ENCODE measurements at places on chromosomes 1 and 21.

GRCh38 chr1:195294911-195295310 is 1313.3 kb downstream of the KCNT2 start:
- DNase-seq = no peak

DNA sequence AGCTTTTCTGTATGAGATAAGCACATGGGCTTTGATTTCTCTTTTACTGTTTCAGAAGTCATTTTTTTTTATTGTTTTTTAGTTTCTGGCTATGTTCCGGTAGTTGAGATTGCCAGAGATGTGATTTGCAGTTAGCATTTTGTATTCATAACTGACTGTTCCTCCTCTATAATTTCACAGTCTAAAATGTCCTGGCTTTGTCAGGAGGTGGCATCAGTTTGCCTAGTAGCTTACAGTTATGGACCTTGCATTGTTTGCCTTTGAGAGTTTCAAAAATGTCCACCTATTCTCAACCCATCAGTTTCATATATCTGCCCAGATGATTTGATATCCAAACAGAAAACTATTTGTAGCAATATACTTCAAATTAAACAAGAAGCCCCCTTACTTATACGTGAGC is 39.5 kb upstream of the ST6GALNAC3 start:
- DNase-seq = no peak

DNA sequence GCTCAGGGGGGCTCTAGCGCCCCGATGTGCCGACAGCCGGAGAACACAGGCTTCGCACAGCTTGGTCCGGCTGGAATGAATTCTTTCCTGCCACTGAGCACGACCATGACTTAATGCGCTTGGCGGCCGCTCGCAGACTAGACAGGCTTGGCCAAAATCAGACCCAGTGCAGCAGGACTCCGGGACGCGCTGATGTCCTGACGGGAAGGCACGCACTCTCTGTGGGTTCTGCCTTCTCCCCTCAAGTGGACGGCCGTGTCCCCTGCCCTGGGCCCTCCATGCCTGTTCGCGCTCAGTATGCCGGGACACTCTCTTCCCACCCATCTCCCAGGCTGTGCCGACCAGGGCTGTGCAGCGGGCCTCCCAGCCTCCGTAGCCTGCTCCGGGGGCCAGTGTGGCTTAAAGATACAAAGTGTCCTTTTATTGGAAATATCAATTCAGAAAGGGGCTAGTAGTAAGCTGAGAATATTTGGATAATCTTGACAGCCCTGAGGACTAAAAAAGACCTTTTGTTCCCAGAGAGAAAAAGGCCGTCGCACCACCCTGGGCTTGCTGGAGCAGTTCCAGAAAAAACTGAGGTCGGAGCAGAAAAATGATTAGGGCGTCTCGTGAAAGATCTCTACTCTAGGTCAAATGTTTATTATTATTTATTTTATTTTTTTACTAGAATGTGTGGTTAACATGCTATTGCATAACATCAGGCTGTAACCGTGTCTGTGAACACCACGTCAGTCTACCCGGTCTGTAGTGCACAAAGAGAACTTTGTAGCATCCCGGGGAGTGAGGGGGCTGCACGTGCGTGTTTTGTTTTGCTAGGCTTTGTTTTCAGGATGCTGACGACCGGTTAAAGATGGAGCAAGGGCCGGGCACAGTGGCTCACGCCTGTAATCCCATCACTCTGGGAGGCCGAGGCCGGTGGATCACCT is 88.1 kb upstream of the ARHGEF16 start:
- DNase-seq = no peak

GRCh38 chr1:182444497-182444896 is 5.4 kb upstream of the RGSL1 start:
- DNase-seq = no peak

DNA sequence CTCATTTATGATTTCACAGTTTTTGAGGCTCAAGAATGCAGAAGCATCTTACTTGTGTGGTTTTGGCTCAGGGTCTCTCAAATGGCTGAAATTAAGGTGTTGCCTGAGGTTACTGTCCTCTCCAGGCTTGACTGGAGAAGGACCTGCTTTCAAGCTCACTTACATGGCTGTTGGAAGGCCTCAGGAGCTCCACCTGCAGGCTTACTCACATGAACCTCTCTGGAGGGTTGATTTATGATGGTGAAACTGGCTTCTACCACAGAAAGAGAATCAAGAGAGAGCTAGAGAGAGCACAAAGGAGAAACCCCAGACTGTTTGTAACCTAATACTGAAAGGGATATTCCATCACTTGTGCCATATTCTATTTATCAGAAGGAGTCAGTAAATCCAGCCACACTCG is 6.2 kb upstream of the KCNK2 start:
- no peak for DNase-seq

- DNase-seq = no peak
Observed at GRCh38 chr1:197399755-197400521, 131.9 kb downstream of the CRB1 start.

- no peak for DNase-seq
Observed at GRCh38 chr1:160224606-160225005, 19.4 kb downstream of the PEA15 start.

DNA sequence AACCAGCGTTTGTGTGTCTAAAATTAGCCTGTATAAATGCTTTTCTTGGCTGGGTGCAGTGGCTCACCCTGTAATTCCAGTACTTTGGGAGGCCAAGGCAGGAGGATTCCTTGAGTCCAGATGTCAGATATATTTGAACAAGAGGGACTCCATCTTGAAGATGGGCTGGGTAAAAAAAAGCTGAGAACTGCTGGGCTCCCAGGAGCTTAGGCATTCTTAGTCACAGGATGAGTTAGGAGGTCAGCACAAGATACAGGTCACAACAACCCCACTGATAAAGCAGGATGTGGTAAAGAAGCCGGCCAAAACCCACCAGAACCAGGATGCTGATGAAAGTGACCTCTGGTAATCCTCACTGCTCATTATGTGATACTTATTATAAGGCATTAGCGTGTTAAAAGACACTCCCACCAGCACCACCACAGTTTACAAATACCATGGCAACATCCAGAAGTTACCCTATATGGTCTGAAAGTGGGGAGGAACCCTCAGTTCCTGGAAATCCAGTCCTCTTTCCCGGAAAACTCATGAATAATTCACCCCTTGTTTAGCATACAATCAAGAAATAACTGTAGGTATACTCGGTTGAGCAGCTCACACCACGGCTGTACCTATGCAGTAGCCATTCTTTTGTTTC is 36.2 kb upstream of the ZNF496 start:
- DNase-seq = no peak

DNA sequence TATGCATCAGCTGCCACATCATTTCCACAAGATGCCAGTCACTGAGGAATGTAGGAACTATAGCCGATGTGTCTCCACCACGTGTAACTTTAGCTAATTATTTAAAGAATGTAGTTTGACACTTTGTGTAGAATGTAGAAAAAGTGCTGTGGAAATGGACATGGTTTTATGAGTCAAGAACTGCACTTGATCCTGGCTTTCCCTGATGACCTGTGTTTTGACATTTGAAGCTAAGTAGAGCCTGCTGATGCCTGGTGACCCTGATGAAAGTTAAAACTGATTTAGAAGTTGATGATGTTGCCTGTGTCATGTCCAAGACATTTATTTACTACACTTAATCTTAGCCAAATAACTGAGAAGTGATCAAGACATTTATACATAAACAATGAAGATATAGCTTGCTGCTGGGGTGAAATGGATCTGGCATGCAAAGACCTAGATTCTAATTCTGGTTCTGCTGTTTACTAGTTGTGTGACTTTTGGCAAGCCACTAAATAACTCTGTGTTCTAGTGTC is 4.4 kb upstream of the OSBPL9 start:
- no peak for DNase-seq

- DNase-seq = no peak
Observed at GRCh38 chr21:32378956-32379355, 13.9 kb downstream of the URB1 start.

Measured in activated effector memory CD4-positive, alpha-beta T cell treated with Interleukin-2 at 50 U/mL for 16 hours (primary cell).